ENCODE measurements at places on chromosomes 5 and 9.
A peak's percentile ranks its signal among the peaks of the same experiment; 100 is the strongest.

DNA sequence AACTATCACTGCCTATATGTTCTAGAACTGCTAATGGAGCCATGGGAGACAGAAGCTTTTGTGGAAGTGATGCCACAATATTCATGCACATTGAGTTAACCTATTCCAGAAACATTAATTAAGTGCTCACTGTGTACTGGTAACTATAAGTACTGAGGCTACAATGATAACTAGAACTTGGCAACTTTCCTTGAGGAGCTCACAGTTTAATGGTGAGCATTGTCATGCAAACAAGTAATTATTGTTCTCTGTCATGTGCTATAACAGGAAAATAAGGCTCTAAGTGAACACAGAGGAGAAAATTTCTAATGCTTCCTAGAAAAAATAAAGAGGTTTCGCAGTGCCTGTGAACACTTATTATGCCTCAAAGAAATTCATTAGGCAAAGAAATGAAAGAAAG is 142.2 kb downstream of the BAAT start:
- DNase-seq = no peak

- no peak for DNase-seq
These were observed 2.3 kb downstream of the FBXO38 start for GRCh38 chr5:148386041-148386440.

- no peak for DNase-seq
These were observed 122.9 kb upstream of the TAF11L2 start for GRCh38 chr5:17374973-17375742.

DNA sequence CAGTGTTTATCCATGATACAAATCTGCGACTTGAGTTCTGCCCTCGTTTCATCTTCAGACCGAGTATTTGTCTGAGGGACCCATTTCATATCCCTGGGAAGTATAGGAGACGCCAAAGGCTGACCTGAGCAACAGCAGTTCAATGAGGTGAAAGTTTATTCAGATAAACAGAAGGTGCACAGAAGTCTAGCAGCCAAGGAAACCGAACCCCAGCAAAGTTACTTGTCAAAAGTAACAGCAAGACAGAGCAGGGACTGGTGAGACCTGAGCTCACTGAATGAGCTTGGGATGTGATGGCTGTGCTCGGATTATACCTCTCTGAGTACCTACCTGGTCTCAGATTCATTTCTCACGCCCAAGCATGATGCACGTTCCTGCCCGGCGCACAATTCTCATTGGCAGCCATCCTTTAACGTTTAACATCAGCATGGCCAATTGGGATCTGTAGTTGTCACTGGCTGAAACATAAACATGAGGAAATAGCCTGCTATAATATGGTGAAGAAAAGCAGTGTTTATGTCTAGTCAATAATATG is 599 bp downstream of the LYRM7 start:
- DNase-seq = no peak

- no peak for DNase-seq
These were observed 112.2 kb downstream of the MCTP1 start for GRCh38 chr5:95172659-95173058.

DNA sequence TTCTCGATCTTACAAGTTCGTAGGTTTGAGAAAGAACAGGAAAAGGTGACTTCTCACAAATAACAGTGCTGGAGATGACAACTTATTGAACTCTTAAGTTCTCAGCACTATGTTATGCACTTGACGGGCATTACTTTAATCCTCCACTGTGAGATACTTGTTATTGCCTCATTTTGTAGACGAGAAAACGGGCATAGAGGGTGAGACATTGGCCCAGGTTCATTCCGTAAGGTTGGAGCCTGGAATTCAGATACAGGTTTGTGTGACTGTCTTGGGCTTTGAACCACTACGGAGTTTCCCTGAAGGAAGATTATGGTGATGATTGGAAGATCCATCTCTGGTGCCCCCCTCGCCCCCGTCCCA is 657 bp downstream of the MAT2B start:
- DNase-seq = no peak

GRCh38 chr5:150303070-150303615 is 438 bp upstream of the ARSI start:
- no peak for DNase-seq

DNA sequence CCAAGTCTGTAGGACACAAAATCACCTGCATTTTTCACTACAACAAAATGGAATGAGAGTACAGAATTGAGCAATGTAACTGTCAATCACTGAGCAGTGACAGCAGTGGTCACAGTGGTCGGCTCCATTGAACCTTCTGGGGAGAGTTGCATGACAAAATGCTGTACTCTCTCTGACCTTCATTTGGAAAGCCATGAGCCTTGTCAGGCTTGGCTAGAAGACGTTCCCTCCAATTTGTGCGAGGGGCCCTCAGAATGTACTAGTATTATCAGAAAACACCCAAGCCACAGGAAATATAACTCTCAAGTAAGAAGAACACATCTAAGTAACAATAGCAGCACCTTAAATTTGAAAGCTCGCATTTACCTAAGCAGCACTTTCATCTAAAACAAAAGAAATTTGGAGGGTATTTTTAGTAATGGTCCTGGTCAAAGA is 425.6 kb upstream of the MEF2C start:
- DNase-seq = peak; percentile 92

DNA sequence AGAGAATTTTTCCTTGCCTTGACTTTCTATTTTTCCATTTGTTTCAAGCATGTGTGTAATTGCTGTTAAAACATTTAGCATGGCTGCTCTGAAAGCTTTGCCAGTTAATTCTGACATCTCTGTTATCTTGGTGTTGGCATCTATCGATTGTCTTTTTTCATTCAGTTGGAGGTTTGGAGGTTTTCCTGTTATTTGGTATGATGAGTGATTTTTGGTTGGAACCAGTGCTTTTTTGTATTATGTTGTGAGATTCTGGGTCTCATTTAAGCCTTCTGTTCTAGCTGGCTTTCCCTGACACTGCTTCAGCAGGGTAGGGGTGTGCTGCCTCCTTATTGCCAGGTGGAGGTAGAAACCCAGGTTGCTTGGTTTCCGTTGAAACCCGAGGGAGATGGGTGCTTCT is 40.9 kb upstream of the DHFR start:
- no peak for DNase-seq

GRCh38 chr9:120913647-120914264 is 12.8 kb downstream of the TRAF1 start:
- no peak for DNase-seq

DNA sequence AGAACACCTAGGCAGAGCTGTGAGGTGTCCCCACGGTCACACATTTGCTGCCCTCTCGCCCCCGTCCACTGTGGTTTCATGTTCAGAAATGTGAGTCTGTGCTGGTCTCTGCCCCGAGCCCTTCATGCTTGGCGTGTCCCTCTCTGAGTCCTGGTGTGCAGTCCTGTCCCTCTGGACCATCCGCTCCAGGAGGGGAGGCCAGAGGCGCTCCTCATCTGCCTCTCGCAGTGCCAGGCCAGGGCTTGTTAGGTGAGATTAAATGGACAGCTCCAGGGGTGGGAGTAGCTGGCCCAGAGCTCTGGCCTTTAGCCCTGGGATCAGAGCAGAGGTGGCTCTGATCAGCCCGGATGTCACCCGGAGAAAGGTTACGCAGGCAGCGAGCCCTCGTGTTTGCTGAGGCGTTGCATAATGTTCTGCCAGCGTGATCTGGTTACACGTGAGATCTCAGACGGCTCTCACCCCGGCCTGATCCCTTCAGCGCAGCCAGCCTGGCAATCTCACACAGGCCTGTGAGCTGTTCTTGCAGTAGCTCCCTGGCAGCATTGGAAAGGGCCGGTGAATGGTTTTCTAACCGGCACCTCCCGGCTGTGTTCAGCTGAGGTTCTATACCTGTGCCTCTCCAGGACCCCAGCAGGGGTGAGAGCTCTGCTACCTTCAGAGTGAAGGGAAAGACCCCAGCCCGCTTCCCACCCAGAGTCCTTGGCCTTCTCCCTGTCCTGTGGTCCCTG is 24.5 kb downstream of the PTGES2 start:
- DNase-seq = no peak

- no peak for DNase-seq
These were observed 1.7 kb upstream of the ANGPTL2 start for GRCh38 chr9:127124111-127124531.

DNA sequence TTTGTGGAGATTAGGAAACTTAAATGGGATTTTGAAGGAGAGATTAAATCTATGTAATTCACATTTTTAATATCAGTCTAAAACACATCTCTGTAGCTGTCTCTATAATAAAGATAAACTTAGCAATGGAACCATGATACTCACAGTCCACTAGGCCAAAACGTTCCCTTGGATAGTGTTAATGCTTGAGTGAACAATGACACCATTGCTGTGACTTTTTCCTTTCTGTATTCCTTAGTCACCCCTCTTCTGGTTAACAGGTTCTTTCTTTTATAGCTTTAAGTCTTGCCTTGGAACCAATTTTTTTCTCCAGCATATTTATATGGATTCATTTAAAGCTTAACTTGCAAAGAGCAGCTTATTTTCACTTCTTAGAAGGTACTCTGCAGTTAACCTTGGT is 63.3 kb downstream of the INSL6 start:
- no peak for DNase-seq

DNA sequence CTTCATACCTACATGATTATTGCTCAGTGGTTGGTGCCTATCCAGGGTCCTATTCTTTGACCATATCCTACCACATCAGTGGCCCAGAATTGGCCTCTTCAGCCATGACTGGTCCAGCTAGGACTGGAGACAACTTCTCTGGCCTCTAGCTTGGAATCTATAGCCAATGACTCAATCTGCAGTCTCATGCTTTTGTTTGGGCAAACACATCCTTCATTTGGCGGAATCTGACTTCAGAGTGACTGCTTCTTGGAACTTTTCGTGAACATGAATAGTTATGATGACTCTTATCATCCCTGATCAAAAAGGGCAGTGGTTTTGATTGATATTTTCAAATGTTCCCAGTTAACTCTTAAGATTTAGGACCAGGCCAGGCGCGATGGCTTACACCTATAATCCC is 134.1 kb downstream of the PAPPA start:
- no peak for DNase-seq

DNA sequence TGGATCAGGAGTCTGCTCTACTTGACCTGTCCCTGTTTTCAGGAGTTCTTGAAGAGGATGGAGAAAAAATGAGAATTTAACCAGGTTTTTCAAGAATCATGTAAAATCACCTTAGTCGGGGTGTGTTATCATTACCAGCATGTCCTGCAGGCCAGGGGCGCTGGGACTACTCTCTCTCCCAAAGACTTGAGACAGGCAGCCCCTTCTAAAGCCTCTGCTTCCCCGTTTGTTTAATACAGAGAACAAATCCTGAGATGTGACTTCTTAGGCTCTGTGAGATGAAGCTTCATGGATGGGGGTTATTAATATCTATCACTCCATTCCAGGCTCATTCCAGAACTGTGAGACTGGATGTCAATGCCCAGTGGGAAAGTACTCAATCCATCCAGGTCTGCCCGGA is 3.0 kb downstream of the PAX5 start:
- no peak for DNase-seq

DNA sequence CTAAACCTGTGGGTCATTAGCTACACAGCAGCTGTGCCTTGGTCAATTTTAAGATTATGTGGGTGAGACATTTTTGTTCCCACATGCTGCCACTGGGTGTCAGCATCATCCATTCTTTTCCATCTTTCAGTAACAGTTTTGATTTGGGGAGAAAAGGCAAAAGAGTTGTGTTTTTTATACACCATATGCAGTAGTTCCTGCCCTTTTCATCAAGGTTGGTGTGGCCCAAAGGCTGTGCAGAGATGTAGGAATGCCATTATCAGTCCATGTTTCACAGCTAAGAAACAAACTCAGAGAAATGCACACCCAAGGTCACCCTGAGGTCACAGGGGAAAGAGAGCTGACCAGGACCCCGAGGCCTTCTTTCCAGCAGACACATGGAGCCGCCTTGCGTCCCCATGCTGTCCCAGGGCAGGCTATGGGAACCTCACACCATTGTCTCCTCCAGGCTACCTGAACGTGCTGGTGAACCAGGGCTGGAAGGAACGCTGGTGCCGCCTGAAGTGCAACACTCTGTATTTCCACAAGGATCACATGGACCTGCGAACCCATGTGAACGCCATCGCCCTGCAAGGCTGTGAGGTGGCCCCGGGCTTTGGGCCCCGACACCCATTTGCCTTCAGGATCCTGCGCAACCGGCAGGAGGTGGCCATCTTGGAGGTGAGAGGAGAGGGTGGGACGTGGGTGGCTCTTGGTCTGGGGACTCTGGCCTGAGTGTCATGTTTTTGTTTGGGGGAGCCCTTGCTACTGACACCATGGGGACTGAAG is 27.8 kb upstream of the GRPEL2 start:
- DNase-seq = no peak

GRCh38 chr5:178590924-178591423 is 781 bp upstream of the COL23A1 start:
- no peak for DNase-seq

GRCh38 chr5:148811756-148812155 is 14.7 kb upstream of the ADRB2 start:
- DNase-seq = no peak

DNA sequence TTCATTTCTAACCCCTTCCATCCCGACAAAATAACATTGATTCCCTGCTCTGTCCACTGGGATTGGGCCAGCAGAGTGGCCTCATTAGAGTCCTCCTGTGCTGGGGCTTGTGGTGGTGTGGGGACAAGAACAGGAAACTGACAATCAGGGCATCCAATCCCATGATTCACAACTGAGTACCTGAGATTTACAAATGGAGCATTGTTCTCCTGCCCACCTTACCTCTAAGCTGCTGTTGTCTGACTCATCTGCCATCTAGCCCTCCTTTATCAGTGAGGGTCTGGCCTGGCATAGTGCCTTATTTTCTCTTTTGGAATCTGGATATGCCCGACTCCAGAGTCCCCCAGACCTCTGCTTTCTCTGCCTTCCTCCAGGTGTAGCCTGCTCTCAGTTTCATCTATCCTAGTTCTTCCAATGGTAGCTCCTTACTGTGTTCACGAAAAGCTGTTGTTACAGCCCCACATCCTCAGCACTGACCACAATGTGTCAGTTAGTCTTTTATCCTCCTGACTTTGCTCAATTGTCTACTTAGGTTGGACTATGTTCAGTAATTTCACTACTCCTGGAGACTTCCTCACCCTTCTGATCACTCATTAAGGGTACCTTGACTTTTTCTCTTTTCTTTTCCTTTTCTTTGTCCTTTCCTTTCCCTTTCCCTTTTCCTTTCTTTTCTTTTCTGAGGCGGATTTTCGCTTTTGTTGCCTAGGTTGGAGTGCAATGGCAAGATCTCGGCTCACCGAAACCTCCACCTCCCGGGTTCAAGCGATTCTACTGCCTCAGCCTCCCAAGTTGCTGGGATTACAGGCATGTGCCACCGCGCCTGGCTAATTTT is 13.4 kb downstream of the WNT8A start:
- DNase-seq = no peak

DNA sequence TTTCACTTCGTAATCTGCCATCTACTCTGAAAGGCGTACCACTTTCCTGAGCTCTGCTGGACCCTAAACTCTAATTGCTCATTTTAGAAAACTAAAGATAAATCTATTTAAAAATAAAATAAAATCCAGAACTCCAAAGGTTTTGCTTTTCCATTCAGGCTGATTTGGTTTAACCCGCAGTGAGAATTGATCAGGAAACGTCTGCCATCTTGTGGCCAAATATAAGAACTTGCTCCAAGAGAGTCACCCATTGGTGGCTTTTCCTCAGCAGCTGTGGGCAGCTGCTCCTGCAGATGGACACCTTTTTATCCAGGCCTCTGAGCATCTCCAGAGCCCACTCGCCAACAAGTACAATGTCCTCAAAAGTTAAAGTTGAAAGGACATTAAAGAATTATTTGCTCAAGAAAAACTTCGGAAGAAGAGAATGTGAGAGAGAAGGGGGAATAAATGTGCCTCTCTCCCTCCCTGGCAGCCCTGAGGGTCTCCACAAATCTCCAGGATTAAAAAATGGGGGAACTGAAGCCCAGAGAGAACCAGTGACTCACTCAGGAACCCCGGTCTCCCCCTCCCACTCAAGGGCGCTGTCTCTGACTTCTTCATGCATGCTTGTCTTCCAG is 4.1 kb downstream of the SAXO1 start:
- no peak for DNase-seq

GRCh38 chr9:69120380-69121154 is 53.5 kb upstream of the TJP2 start:
- no peak for DNase-seq

All from GM12878 (cell line).